ENCODE measurements at places on chromosomes 4 and X. TPM values are rescaled to one million over a fixed set of nuclear protein-coding genes. Genes with fewer than 3 reads are reported as not detected.

- DNase-seq: no peak
These were observed 349.3 kb upstream of the GALNT7 start for GRCh38 chr4:172819353-172819752.

- no peak for DNase-seq
These were observed 132.6 kb downstream of the IL15 start for GRCh38 chr4:141768954-141769353.

GRCh38 chr4:83865417-83866150, 329.7 kb downstream of the GPAT3 start:
- DNase-seq: no peak

The RTL9 gene
- not detected for total RNA-seq

The LDB2 gene
- total RNA-seq: 3.1 TPM

The QRFPR gene
- total RNA-seq: not detected

The CPE gene
- total RNA-seq: 24.8 TPM

The GPRASP2 gene
- total RNA-seq: 1.5 TPM

Data from left colon (tissue), 2 donors.